ENCODE measurements at places on chromosomes 1 and 21. TPM values are rescaled to one million over a fixed set of nuclear protein-coding genes. Genes with fewer than 3 reads are reported as not detected.

The SHE gene
- total RNA-seq: 39.5 TPM

The CDCP2 gene
- total RNA-seq: not detected

The MATN1 gene
- not detected for total RNA-seq

The NECTIN4 gene
- 0.54 TPM for total RNA-seq

The ZNF648 gene
- total RNA-seq: not detected

The PLA2G2F gene
- not detected for total RNA-seq
